ENCODE measurements at places on chromosomes 4 and X.
A peak's percentile ranks its signal among the peaks of the same experiment; 100 is the strongest.

DNA sequence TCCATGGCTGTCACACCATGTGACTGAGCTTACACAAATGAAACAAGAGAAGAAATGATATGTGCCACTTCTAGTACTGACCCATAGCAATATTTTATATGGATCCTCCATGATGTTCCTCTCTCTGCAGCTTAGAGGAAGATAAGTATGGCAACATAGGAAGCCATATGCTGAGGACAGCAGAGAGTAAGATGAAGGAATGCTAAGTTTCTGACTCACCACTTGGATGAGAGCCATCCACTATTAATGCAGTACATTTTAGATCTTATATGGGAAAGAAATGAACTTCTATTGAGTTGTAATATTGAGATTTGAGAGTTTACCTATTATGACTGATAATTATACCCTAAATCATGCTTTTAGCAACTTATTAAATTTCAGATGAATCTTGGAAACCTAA lies 386.9 kb upstream of the MAOA start:
- no peak for DNase-seq

GRCh38 chr4:10694828-10695209 lies 10.3 kb upstream of the CLNK start:
- no peak for DNase-seq

- no peak for DNase-seq
These were observed 155.4 kb downstream of the GPM6A start for GRCh38 chr4:175656649-175657048.

DNA sequence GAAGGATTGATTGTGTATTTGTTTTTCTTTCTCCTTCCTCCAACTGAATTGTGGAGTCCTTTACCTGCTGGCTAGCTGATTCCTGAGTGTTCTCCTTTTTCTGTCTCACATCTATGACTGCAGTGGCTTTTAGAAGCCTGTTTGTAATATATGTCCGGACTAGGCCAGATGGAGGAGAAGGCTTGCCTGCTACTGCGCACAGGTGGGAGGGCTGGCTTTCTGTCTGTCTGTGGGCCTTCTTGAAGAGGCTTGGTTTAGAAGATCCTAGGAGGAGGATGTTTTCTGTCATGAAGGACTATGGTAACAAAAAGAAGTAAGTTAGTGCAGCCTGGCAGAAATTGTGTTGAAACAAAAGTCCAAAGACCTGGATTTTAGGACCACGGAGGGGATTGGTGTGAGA lies 8.5 kb downstream of the PPP1R3F start:
- no peak for DNase-seq

DNA sequence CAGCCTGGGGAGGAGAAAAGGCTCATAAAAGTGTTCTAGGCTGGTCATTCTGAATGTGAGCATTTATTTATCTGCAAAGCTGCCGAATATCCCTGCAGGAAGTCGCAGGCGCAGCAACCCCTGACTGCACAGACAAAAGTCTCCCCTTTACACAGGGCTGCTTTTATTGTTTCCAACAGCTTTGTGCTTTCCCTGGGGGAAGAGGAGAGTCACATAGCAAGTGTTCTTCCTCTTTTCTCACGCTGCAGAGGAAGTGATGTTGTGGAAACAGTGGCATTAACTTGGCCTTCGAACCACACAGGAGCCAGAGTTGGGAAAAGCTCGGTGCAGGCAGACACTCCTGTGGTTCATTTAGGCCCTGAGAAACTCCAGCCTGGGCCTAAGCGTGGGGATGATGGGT lies 81.5 kb upstream of the BCOR start:
- no peak for DNase-seq

- peak; percentile 57 for DNase-seq
These were observed 11.2 kb upstream of the PLAC8 start for GRCh38 chr4:83125738-83126141.

DNA sequence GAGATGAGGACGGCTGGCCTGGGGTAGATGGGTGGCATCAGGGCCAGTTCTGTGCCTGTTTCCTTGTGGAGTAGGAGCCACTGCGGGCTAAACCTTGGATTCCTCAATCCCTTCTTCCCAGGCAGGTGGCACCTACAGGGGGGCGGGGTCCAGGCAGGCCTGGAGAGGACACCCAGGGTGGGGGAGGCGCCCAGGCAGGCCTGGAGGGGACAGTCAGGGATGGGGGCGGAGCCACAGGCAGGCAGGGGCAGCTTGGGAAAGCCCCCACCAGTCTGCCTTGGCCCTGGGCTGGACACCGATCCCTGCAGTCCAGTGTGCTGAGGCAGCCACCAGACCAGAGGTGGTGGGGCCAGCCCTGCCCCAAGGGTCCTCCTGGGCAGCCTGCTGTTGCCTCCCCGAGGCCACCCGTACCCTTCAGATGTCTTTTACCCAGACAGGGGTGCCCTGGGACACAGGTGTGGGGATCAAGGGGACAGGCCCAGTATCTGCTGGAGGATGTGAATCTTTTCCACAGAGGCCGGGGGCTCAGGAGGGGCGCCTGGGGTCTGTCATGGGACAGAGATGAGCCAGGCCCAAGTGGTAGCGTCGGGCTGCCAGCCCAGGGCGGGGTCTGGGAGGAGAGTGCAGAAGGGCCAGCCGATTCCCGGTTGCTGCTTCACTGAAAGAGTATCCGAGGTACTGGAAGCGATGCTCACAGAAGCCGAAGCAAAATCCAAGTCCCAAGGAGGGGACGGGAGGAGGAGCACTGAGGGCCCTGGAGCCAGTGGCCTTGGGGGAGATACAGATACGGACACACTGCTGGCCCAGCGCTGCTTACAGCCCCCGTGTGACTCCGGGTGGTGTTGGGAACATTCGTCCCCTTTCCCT lies 34.5 kb downstream of the LRPAP1 start:
- no peak for DNase-seq

GRCh38 chrX:22056235-22056634 lies 24.1 kb downstream of the PHEX start:
- DNase-seq: no peak

- no peak for DNase-seq
These were observed 22.8 kb upstream of the SPON2 start for GRCh38 chr4:1195109-1195671.

- DNase-seq: peak; percentile 17
These were observed 161.2 kb upstream of the WDFY3 start for GRCh38 chr4:85127653-85128052.

- DNase-seq: no peak
These were observed 60.1 kb upstream of the NAP1L5 start for GRCh38 chr4:88757776-88758175.

- DNase-seq: no peak
These were observed 669.9 kb upstream of the NR3C2 start for GRCh38 chr4:149112109-149112508.

DNA sequence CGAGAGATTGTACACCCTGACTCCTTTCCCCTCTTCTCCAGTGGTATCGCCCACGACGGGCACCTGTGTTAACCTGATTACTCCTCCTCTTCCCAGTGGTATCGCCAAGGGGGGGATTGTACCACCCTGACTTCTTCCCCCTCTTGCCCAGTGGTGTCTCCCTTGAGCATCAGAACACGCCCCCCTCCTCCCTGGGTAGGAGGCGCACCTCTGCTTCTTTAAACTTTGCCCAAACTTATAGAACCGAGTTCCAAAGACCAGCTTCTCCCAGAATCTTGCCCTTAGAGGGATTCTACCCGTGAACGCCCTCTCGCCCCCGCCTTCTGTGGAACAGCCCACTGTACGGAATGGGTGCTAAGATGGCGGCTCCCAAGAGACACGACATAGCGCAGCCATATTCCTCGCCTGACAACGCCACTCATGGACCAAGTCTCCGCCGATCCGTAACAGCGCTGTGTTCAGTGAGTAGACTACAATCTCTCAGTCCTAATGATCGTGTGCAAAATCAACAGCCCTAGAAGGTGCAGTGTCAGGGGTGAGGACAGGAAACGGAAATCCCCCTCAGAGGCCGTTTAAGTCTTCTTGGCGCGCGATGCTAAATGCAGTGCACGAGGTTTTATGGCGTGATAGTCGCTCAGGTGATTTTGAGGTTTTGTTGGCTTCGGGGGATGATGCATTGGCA lies 4.2 kb upstream of the ZNF157 start:
- DNase-seq: peak; percentile 78

DNA sequence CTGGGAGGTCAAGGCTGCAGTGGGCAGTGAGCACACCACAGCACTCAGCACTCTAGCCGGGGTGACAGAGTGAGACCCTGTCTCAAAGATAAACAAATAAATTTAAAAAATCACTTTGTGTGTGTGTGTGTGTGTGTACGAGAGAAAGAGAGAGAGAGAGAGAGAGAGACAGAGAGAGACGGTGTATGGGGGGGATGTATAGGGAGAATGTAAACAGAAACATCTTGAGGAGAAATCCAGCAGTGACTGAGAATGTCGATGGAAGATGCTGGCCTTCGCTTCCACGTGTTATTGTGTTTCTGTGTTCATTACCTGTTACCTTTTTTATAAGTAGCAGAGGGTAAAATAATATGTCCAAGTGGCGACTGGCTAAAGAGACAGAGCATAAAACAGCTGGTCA lies 23.6 kb upstream of the RBPJ start:
- DNase-seq: no peak

GRCh38 chrX:20237864-20238263 lies 28.8 kb downstream of the RPS6KA3 start:
- no peak for DNase-seq

DNA sequence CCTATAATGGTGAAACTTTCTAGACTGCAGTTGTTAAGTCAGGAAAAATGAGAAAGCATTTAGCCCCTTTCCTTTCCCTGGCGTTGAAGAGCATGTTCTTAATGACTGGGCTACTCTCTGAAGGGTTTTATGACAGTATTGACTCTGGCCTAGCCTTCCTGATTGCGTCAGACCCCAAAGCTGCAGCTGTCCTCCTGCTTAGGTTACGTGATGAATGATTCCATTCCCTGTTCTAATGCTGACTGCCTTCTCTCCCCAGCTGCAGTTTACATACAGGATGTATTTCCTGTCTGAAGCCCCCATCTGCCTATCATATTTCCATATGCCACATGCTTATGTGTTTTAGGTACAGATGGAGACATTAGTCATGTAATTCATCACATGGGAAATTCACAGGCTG lies 105.8 kb upstream of the EGFL6 start:
- DNase-seq: no peak

- no peak for DNase-seq
These were observed 32.3 kb downstream of the SPATA4 start for GRCh38 chr4:176163041-176163440.

- DNase-seq: no peak
These were observed 549.1 kb upstream of the EPHA5 start for GRCh38 chr4:66219401-66219800.

GRCh38 chr4:158823461-158823873 lies 54.6 kb downstream of the FNIP2 start:
- DNase-seq: peak; percentile 53

GRCh38 chr4:35918491-35918977 lies 325.8 kb downstream of the ARAP2 start:
- DNase-seq: no peak

DNA sequence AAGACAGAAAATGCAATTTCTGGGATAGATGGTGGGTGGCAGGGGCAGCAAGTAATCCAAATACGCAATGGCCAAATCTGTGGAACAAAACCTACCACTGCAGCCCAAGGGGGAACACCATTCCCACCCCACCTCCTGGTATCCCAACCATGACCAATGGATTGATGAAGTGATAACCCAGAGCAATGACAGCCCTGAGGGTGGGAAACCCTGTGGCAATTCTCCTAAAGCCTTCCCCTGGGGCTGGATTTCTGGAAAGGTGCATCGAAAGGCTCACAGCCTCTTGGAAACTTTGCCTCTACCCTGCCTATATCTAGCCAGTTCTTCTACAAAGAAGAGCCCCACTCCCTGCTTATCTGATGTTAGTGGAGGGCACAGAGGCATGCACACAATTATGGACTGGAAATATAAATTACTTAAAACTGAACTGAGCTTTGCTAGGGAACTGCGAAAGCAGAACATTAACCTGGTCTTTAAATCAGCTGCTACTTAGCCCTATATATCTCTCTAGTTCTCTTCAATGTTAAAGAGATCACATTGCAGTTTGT lies 59.9 kb upstream of the TXK start:
- DNase-seq: no peak

- DNase-seq: no peak
These were observed 71.4 kb upstream of the ETNPPL start for GRCh38 chr4:108834166-108834834.

DNA sequence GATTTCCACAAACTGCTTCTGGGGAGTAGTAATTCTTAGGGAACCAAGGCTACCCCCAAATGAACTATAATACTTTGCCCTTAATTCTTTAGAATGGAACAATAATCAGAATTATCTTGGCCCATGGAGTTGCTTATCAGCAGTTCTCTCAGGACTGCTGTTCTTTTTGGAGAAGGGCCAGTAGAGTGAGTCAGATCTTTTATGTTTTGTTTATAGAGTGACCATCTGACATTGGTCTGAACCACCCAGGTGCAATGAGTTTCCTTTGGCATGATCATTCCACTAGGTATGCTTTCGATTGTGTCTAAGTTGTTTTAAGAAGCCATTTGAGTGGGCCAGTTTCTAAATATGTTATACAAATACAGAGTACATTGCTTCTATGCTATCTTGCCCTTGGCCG lies 31.8 kb downstream of the PRRG1 start:
- DNase-seq: no peak

DNA sequence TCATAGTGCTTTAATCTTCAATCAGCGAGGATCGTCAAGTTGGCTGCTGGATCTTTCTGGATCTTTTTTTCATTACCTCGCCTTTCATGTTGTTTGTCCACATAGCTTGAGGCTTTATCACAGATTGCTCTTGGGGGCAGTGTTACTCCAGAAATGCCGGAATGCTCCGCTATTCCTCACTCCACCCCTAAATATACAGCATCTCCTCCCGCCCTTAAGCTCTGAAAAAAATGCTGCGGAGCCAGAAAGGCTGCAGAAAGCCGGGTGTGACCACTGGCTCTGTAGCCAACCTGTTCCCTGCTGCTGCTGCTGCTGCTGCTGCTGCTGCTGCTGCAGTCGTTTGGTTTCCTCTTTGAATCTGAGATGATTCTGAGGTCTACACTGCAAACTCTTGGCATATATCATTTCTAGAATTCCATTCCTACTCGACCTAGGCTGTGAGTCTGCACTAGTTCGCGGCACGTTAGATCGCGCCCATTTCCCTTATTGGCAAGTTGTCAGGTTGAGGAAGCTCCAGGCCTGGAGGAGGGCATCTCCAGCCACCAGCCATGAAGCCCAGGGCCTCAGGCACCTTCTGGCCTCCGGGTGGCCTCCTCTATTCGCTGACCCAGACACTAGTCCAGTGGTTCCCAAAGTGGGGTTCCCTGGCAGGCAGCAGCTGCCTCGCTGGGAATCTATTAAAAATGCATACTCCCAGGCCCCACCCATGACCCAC lies 34.2 kb downstream of the WDR13 start:
- DNase-seq: peak; percentile 66

- DNase-seq: no peak
These were observed 32.3 kb downstream of the GAB3 start for GRCh38 chrX:154718616-154719015.

DNA sequence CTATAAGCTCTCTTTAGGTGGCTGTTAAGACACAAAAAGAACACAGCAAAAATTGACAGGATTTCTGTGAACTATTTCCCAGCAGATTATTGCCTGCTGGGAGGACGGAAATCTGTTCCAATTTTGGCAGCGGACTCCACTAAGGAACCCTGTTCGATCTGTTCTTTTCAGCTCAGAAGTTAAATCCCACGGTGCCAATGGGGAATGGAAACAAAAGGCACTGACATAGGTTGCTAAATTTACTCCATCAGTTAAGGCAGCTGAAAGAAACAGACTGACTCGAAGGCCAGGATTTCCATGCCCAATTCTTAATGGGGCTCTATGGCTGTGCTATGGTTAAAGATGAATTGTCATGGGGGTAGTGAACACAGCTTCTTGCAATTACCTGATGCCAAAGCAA lies 126.5 kb upstream of the HPGD start:
- no peak for DNase-seq

Measured in activated T-cell treated with anti-CD3 and anti-CD28 coated beads, Interleukin-2, amount 50 U/mL, for 48 hours (primary cell).